ENCODE measurements at places on chromosomes 3 and 15.

DNA sequence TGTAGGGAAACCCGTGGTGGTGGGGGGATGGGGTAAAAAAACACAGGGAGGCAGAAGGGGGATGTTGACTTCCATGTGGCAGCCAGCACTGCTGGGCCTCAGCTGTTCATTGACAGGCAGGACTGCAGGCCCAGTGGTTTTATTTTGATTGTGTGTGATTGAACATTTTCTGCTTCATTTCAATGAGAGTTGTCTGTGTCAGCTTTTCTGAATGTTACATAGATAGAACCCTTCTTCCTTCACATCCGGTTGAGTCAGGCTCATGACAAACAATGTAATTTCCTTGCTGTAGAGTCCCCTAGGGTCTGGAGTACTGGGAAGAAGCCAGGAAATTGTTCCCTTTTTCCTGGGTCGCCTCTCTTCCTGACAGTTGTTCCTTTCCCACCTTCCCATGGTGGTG, 8.2 kb upstream of the RPP25 start:
- DNase-seq = no peak

GRCh38 chr15:85543741-85544155, 163.3 kb downstream of the AKAP13 start:
- DNase-seq = no peak

DNA sequence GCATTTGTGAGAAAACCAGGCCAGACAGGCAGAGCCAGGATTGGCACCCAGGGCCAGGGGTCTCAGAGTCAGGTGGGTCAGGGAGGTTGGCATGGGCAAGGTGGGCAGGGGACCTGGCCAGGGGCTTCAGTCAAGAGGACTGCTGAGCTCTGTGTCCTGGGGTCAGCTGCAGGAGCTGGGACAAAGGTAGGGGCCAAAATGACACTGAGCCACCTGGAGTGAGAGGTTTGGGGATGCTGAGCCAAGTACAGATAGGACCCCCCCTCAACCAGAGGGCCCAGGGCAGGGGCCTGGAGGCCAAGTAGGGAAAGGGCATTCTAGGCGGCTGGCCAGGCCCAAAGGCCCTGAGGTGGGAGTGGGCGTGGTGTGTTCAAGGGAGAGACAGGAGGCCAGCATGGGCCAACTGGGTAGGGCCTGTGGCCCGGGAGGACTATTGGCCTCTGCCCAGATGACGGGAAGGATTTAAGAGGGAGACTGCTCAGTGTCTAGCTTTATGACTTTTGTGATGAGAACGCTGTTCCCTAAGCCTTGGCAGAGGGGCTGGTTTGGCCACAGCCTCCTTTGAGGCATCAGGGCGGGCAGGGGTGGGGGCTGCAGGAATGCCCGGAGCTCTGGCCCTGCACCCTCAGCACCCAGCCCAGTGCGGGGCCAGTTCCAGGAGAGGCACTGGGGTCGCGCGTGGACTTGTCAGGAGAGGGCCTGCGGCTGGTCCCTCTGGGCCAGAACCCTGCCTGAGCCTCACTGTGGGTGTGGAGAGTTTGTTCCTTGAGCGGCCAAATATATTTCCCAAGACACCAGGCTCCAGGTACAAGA, 3.1 kb downstream of the CFAP100 start:
- no peak for DNase-seq

DNA sequence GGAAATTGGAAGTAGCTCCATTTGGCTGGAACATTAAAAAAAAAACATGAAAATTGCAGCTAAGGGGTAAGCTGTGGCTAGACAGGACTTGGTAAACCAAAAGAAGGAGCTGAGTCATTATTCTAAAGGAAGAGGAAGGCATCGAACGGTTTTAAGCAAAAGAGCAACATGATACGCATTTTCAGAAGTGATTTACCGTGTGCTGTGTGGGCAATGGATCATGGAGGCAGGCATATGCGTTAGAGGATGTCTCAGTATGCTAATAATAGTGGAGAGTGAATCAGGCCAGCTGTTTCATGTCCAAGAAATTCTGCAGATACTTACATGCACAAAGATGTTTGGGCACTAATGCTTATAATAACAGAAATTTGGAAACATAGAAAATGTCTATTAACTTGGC, 409.1 kb upstream of the ATP11B start:
- peak; percentile 67 for DNase-seq

DNA sequence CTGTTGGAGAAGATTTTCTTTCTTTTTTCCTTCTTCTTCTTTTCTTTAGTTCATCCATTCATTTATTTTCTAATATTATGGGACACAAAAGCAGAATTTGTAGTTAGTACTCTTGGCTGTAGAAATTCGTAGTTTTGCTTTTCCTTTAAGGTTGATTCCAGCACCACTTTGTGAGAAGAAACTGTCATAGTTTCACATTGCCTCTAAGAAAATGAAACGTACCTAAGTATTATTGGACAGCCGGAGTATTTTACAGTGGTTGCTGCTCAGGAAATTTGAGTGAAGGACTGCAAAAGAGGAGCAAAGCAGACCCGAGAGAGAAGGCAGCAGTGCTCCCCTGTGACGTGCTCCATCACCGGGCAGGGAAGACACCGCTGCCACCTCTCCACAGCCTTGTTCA, 48.1 kb downstream of the PLCL2 start:
- no peak for DNase-seq

DNA sequence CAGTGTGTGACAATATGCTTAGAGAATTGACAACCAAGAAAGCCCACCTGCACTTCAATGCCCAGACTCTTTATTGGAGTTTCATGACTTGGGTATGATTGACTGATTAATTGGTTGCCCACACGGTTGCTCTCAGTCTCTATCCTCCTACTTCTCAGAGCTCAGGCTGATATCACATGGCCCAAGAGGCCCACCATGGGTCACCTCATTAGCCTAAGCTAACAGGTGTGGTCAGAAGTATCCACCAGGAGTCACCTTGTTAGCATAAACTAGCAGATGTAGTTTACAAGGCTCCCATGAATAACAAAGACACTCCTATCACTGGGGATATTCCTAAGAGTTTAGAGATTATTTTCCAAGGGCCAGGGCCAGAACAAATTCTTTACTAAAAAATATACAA, 120.2 kb upstream of the MBNL1 start:
- no peak for DNase-seq

- no peak for DNase-seq
Measured at GRCh38 chr3:186481526-186481925, 62.7 kb downstream of the CRYGS start.

DNA sequence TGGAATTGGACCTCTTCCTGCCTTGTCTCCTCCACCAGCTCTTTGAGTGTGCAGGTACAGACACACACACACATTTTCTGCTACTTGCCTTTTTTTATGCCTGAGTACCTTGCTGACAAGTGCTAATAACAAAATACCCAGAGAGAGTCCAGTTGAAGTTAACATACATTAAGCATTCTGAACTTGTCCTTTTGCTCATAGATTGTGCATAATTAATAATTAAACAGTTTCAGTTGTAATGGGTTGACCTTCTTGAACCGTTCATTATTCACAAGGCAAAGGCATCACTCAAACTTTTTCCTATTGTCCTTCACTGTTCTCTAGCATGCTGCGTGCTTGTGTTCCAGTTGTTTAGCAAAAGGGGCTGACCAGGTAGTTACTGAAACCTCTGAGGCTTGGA, 59.6 kb upstream of the SKOR1 start:
- no peak for DNase-seq

DNA sequence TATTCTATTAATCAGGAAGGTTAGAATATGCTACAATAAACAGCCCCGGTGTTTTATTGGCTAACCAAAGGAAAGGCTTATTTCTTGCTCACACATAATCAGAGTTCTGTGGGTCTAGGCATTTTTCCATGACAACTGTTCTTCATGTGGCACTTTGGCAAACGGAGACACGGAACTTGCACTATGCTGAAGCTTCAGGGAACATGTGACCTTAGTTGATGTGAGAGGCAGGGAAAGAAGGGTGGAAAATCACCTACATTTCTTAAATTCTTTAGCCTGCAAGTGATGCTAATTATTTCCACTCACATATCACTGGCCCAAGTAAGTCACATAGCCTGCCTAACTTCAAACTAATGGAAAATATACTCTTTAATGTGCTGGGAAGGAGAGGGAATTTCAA, 344.6 kb downstream of the SV2B start:
- DNase-seq = peak; percentile 4

- DNase-seq = no peak
Measured at GRCh38 chr3:106842151-106842550, 535.1 kb upstream of the CCDC54 start.
